NCI-H1092 (cell line): ENCODE measurements at places on chromosomes 13 and 19.

GRCh38 chr13:28356561-28357021 lies 138.3 kb downstream of the FLT1 start:
- DNase-seq, result no peak

DNA sequence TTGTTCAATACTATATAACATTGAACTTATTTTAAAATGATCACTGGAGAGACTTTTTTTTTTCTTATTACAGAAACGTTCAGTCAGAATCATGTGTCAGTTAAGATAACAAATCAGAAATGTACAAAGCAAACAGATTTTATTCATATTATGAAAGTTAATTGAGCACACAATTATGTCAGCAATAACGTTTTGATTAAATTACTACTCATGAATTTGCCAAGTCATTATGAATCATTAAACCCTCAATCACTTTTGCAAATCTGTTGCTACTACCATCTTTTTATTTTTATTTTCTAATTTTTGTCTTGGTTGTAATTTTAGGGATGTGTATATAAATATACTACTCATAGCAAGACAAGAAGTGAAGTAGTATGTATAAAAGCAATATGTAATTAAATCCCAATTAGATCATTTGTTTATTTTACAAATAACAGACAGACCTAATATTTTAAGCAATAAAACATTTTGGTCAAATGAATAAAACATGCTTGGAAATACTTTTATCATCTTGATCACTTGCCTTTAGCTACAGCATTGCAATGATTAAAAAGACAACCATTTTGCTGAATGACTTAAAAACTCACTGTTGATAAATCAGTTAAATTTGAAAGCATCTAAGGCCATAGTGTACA lies 893.4 kb upstream of the MIR17HG start:
- no peak for DNase-seq

GRCh38 chr13:42762917-42763316 lies 18.5 kb upstream of the FAM216B start:
- no peak for DNase-seq

DNA sequence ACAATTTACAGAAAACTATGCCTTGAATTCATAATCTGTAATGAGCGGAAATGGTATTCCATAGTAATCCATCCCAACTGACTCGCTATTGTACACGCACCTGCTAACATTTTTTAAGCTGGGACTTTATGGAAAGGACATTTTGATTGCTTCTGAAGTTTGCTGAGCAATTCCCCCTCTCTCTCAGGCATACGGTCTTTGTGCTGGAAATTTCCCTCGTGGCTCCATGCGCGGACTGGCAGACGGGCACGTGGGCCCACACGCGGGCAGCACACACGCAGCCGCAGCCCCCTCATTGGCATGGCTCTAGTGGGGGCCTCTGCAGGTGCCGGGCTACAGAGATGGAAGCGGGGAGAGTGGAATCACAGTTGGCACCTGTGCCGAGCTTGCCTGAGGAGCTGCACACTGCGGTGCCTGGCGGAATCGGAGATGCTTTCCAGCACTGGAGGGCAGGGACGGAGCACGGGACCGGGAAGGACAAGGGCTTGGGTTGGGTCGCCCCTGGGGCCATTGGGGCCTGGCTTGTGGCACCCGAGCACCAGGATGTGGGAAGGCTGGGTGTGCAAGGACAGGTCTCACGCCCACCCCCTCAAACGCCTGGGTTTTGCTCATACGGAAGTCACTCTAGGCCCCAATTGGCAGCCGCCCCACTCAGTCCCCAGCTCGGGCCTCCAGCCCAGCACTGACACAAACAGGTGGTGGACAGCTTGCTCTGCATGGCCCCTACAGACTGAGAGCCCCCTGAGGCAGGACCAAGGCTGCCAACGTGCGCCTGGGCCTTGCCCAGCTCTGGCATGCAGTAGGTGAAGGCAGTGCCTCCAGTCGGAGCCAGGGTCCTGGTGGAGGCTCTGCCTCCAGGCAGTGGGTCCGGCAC lies 30.2 kb upstream of the CCNE1 start:
- no peak for DNase-seq

DNA sequence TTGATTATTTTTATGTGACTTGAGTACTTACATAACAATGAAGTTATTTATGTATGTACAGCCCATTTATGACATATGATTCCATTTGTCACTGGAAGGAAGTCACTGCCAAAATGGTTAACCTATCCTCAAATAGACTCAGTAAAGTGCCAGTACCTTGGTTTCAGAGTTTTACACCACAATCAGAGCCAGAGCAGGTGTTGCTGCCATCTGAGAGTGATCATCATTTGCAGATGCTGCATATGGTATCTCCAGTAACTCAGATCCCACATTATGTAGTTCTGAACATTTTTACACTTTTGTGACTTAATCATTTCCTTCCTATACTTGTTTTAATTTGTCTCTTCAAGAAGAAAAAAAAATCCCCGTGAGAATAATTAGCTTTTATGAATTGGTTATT lies 313.3 kb downstream of the HS6ST3 start:
- no peak for DNase-seq

GRCh38 chr19:45195764-45196163 lies 17.2 kb downstream of the BLOC1S3 start:
- DNase-seq, result no peak

DNA sequence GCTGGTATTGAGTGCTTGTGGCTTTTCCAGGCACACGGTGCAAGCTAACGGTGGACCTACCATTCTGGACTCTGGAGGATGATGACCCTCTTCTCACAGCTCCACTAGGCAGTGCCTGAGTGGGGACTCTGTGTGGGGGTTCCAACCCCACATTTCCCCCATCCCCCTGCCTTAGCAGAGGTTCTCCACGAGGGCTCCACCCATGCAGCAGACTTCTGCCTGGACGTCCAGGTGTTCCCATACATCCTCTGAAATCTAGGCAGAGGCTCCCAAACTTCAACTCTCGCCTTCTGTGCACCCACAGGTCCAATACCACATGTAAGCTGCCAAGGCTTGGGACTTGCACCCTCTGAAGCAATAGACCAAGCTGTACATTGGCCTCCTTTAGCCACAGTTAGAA lies 25.3 kb upstream of the ZSCAN18 start:
- DNase-seq, result no peak

DNA sequence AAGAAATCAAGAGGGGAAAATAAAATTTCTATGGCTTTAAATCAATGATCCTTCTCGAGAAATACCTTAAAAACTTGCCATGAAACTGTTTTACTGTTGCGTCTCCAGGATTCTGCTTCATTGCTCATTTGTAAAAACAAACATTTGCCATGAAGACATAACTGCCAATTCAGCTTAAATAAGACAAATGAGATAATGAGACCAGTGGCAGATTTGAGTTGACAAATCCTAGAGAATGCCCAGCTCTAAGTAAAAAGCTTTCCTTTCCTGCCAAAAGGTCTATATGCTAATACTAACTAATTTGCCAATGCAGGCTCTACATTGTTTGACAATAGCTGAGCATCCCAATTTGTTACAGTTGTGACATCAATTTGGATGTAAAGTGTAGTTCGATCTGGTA lies 400.5 kb upstream of the PCDH9 start:
- no peak for DNase-seq

DNA sequence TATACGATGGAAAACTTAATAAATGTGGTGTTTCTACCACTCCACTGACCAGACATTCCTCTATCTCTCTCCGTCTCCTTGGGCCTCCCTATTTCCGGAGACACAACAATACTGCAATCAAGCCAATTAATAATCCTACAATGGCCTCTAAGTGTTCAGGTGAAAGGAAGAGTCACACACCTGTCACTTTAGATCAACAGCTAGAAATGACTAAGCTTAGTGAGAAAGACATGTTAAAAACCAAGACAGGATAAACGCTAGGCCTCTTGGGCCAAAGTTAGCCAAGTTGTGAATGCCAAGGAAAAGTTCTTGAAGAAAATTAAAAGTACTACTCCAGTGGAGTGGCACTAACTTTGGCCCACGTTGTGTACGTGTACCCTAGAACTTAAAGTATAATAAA lies 22.5 kb downstream of the ZDHHC20 start:
- no peak for DNase-seq

DNA sequence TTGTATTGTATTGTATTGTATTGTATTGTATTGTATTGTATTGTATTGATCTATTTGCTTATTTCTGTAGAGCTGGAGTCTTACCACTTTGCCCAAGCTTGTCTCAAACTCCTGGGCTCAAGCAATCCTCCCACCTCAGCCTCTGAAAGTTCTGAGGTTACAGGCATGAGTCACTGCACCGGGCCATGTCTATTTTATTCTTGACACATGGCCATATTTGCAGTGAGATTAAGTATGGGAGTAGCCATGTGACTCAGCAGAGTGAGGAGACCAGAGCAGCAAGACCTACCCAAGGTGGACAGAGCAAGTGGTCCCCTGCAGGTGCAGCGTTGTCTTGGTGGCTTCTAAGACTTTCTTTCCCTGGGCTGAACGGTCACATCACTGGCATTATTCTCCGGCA lies 49.1 kb upstream of the UBAC2 start:
- DNase-seq, result no peak

DNA sequence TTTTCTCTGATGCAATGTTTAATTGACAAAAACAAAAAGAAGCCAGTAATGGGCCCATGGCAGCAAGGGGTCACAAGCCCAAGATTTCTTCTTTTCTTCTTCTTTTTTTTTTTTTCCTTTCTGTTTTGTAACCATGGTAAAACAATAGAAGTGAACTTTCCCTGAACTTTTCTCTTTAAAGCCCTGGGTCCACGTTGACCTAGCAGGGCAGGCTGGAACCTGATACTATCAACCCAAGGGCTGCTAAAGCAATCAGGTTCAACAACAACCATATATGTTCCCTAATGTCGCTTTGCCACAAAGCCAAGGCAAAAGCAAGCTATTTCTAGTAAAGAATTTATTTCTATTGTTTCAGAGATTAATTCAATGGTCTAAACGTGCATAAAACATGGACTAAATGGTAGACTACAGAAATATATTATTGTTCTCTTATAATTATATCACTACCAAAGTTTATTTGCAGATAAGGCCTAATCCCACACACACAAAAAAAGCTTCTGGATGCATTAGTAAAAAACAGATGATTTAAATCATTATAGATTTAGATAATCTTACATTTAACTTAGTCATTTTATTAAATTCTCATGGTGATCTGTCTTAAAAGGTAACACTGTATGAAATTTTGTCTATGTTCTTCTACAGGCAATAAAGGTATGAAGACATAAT lies 153.9 kb downstream of the DACH1 start:
- DNase-seq, result no peak

DNA sequence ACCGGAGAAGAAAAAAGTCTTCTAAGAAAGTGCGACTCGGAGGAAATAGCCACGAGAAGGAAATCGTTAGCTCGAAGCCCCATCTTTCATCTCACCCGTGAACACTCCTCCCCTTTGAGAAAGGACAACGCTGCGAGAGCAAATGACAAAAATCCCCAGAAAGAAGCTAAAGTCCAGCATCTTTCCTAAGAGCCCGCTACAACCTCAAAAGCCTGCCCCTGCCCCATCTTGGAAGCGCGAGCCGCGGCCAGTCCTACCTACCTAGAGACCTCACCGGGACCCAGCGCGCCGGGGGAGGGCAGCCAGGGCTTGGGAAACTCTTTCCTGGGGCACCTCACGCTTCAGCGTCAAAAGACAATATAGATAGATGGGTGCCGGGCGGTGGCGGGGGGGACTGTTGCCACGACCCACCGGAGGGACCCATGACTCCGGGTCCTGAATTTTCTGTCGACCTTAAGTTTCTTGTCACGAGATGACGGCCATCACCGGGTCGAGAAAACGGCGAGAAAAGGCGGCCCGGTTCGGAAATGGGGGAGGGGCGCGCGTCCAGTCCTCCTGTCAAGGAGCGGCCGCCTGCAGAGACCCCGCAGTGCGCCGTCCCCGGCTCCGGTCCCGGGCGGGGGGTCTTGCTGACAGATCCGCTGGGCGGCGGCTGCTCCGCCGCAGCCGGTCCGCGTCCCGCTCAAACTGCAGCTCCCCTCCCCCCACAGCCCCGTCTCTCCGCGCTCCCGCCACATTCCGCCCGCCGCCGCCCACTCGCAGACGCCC lies 65.9 kb downstream of the KCNRG start:
- peak; percentile 15 for DNase-seq

- DNase-seq, result no peak
Measured at GRCh38 chr13:85068231-85068630, 731.0 kb downstream of the SLITRK6 start.

DNA sequence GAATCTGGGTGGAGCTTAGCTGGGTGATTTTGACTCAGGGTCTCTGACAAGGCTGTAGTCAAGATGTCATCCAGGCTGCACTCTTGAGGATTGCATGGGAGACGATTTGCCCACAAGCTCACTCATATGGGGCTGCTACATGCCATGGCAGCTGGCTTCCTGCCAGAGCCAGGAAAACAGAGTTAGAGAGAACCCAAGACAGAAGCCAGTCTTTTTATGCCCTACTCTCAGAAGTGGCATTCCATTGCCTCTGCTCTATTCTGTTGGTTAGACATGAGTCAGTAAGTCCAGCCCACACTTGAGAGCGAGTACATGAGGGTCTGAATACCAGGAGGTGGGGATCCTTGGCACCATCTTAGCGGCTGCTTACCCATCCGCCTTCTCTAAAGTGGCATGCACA lies 9.5 kb downstream of the POLR1D start:
- DNase-seq, result no peak

DNA sequence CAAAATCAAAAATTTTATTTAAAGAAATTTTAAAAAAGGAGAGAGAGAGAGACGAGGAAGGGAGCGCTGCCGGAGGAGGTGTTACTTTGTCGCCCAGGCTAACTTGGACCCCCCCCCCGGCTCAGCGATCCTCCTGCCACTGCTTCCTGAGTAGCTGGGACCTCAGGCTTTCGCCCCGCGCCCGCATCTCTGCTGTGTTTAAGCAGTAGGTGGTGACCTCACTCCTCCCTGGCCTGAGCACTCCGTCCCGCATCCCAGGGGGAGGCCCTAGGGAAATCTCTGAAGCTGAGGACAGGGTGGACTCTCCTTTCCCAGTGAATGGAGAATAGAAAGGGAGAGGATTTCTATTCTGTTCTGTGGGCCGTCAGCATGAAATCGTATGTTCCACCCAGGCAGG lies 485 bp upstream of the ZNF845 start:
- DNase-seq, result no peak

- no peak for DNase-seq
Measured at GRCh38 chr13:105491345-105491744, 1044.1 kb downstream of the EFNB2 start.

DNA sequence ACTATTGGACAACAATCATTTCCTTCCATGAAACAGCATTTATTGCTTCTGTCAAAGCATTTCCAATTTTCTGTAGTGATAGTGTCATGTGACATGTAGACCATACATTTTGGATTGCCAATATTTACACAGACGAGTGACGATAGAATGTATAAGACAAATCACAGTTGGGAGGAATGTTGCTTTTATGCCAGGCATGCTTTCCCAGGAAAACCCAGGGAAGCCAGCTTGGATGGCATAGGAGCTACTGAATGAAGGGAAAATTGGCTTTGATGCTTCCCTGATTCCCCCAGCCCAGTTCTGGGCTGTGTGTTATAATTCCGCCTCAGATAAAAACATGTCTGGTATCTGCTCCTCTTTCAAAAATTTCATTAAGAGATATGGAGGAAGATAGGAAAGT lies 22.5 kb downstream of the SCEL start:
- no peak for DNase-seq

GRCh38 chr19:51000426-51000825 lies 978 bp downstream of the KLK8 start:
- no peak for DNase-seq
